Pericardium fibroblast (primary cell): ENCODE measurements at places on chromosomes 11 and 22. TPM values are rescaled to one million over a fixed set of nuclear protein-coding genes. Genes with fewer than 3 reads are reported as not detected.

MIOX gene
- total RNA-seq: 0.43 TPM in 1 of 2 replicates, not detected in the other

HARBI1 gene
- total RNA-seq: 2.0 and 3.9 TPM in 2 replicates

NAALAD2 gene
- 2.7 and 4.1 TPM in 2 replicates for total RNA-seq

OR2D2 gene
- 3.1 TPM in 1 of 2 replicates, not detected in the other for total RNA-seq

RANGAP1 gene
- 21.6 and 32.6 TPM in 2 replicates for total RNA-seq

NADSYN1 gene
- 48.7 and 49.6 TPM in 2 replicates for total RNA-seq

KRTAP5-10 gene
- total RNA-seq: not detected in 2 replicates

PTPN5 gene
- not detected in 2 replicates for total RNA-seq

GDPD4 gene
- not detected in 2 replicates for total RNA-seq

NOX4 gene
- total RNA-seq: 0.12 and 3.8 TPM in 2 replicates

NXPE1 gene
- not detected in 2 replicates for total RNA-seq

KRTAP5-7 gene
- total RNA-seq: not detected in 2 replicates

ADM gene
- total RNA-seq: 381 and 509 TPM in 2 replicates

ACRV1 gene
- total RNA-seq: not detected in 2 replicates

OR51B2 gene
- total RNA-seq: not detected in 2 replicates

SESN3 gene
- 28.2 and 31.7 TPM in 2 replicates for total RNA-seq

DDI1 gene
- not detected in 2 replicates for total RNA-seq

SYT8 gene
- total RNA-seq: 0.35 TPM in 1 of 2 replicates, not detected in the other

C11orf42 gene
- not detected in 2 replicates for total RNA-seq

ATXN10 gene
- 89.5 and 103 TPM in 2 replicates for total RNA-seq

CASP1 gene
- 4.8 and 13.9 TPM in 2 replicates for total RNA-seq

YPEL1 gene
- 0.68 and 1.9 TPM in 2 replicates for total RNA-seq

GRIA4 gene
- not detected in 2 replicates for total RNA-seq

NTM gene
- total RNA-seq: 1.5 and 6.7 TPM in 2 replicates

ACTN3 gene
- total RNA-seq: under 0.01 and 0.26 TPM in 2 replicates

OR10A3 gene
- total RNA-seq: not detected in 2 replicates

SCGB1C1 gene
- not detected in 2 replicates for total RNA-seq

MN1 gene
- total RNA-seq: 37.7 and 43.8 TPM in 2 replicates

KCNJ1 gene
- total RNA-seq: not detected in 2 replicates

PGA5 gene
- total RNA-seq: not detected in 2 replicates

TMPRSS13 gene
- not detected in 2 replicates for total RNA-seq

KCNJ5 gene
- not detected in 2 replicates for total RNA-seq

CRACR2B gene
- total RNA-seq: 0.70 and 3.3 TPM in 2 replicates

SLC22A25 gene
- total RNA-seq: not detected in 2 replicates

LGR4 gene
- total RNA-seq: 7.0 and 17.6 TPM in 2 replicates

NAALADL1 gene
- total RNA-seq: 17.2 and 38.7 TPM in 2 replicates

MEI1 gene
- total RNA-seq: 6.7 TPM in 1 of 2 replicates, not detected in the other

ALDH3B1 gene
- 26.4 and 46.8 TPM in 2 replicates for total RNA-seq

LMO2 gene
- total RNA-seq: 0.51 and 2.6 TPM in 2 replicates

ESRRA gene
- 16.9 and 30.0 TPM in 2 replicates for total RNA-seq

RFPL3 gene
- not detected in 2 replicates for total RNA-seq
